ENCODE measurements at places on chromosomes 16 and 17.
A peak's percentile ranks its signal among the peaks of the same experiment; 100 is the strongest.

- DNase-seq = no peak
Observed at GRCh38 chr17:59139939-59140338, 15.0 kb downstream of the SKA2 start.

GRCh38 chr17:38343608-38344419, at the start of gene GPR179:
GPR179 (minus strand) TSS chr17:38343956; CDS start chr17:38343789, 167 bp downstream.
- no peak for DNase-seq

DNA sequence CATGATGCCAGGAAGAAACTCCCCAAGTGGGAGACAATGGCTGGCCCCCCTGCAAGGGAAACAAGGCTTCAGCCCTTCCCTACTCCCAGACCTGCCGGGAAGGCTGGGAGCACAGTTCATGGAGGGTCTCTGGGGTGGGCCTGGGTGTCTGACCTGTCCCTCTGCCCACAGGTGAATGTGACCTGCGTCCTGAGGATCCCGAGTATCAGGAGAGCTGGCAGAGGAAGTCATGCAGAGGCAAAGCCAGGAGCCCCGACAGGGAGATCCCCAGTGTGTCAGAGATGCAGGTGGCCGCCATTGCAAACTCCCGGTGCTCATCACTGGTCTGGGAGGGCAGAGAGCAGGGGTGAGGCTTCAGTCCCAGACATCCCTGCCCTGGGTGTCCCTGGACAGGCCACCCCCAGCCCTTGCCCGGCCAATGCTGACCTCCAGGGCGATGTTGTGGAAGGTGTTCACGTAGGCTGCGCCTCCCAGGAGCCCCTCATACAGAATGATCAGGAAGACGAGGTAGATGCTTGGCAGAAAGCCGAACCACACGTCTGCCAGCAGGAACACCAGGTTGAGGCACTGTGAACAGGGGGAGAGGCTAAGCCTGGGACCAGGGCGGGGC, 5.3 kb upstream of the NPIPB7 start:
- no peak for DNase-seq

- no peak for DNase-seq
Observed at GRCh38 chr17:57092171-57092570, 7.1 kb downstream of the AKAP1 start.

DNA sequence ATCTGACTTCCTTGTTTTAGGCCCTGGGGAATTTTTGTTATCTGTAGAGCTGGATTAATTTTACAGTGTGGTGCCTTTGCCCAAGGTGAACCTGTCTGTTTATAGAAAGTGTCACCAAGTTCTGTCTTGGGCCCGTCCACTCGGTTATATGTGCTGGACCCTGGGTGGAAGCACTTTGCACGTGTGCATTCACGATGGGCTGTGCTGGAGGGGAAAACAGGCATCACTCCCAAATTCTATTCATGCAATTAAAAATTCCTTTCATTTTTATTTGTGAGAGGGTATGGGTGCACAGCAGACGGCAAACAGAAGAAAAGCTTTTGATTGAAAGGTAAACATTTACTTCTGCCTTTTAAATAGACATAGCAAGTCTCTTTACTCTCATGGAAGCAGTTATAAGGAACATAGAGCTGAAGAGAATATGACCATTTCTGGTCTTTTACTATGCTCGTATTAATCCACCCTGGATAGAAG, 101.2 kb downstream of the WWOX start:
- no peak for DNase-seq

DNA sequence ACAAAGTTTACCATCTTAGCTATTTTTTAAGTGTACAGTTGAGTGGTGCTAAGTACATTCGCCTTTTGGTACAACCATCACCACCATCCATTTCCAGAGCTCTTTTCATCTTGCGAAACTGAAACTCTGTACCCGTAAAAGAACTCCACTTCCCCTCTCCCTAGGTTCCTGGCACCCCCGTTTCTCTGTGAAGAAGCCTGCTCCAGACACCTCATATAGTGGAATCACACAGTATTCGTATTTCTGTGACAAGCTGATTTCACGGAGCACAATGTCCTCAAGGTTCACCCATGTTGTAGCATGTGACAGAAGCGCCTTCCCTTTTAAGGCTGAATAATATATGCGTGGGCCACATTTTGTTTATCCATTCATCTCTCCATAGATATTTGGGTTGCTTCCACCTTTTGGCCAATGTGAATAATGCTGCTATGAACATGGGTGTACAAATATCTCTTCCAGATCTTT, 54.2 kb upstream of the MAP3K14 start:
- no peak for DNase-seq

DNA sequence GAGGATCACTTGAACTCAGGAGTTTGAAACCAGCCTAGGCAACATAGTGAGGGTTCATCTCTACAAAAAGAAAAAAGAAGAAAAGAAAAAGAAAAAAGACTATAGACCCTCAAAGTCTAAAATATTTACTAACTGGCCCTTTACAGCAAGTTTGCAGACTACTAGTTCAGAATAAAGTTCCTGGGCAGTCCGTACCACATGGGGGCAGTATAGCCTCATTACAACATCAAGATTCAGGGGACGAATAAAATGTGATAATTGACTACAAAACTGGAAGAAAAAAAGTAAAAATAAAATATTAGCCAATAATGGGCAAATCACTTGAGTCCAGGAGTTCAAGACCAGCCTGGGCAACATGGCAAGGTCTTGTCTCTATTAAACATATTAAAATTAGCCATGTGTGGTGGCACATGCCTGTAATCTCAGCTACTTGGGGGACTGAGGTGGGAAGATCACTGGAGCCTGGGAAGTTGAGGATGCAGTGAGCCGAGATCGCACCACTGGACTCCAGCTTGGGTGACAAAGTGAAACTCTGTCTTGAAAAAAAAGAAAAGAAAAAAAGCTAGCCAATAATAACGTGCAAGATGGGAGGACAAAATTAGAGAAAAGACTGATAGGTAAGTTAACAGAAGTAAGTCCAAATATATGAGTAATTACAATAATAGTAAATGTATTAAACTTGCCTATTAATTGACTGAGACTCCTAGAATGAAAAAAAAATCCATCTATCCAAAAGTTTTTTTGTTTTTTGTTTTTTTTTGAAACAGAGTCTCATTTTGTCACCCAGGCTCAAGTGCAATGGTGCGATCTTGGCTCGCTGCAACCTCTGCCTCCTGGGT, 129.4 kb upstream of the SEC14L1 start:
- peak; percentile 62 for DNase-seq

DNA sequence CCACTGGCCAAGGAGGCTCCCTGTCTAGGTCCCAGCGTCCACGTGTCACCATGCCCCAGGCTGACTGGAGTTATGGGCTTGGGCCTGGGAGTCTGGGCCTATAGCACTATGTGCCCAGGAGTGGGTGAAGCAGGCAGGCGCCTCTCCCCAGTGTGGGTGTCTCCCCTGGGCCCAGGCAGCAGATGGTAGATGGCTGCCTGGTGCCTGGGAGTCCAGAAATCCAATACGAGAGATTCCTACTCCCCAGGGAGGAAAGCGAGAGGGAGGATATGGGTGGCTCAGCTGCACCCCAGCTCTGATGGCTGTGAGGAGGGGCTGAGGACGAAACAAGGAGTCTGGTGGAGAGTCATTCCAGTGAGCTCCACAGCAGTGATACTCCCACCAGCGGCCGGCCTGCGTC, 5.0 kb downstream of the KCNH6 start:
- no peak for DNase-seq

DNA sequence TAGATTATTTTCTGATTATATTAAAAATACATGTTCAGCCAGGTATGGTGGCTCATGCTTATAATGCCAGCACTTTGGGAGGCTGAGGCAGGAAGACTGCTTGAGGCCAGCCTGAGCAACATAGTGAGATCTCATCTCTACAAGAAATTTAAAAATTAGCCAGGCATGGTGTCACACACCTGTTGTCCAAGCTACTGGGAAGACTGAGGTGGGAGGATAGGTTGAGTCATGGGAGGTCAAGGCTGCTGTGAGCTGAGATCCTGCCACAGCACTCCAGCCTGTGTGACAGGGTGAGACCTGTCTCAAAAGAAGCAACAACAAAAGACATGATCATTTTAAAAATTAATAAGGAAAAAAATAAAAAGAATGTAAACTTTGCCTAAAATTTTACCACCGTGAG, 40.7 kb downstream of the PRAC1 start:
- no peak for DNase-seq

GRCh38 chr17:48002916-48003416, 32.1 kb downstream of the CDK5RAP3 start:
- no peak for DNase-seq

- DNase-seq = no peak
Observed at GRCh38 chr17:21524211-21524591, 148.0 kb downstream of the KCNJ12 start.

DNA sequence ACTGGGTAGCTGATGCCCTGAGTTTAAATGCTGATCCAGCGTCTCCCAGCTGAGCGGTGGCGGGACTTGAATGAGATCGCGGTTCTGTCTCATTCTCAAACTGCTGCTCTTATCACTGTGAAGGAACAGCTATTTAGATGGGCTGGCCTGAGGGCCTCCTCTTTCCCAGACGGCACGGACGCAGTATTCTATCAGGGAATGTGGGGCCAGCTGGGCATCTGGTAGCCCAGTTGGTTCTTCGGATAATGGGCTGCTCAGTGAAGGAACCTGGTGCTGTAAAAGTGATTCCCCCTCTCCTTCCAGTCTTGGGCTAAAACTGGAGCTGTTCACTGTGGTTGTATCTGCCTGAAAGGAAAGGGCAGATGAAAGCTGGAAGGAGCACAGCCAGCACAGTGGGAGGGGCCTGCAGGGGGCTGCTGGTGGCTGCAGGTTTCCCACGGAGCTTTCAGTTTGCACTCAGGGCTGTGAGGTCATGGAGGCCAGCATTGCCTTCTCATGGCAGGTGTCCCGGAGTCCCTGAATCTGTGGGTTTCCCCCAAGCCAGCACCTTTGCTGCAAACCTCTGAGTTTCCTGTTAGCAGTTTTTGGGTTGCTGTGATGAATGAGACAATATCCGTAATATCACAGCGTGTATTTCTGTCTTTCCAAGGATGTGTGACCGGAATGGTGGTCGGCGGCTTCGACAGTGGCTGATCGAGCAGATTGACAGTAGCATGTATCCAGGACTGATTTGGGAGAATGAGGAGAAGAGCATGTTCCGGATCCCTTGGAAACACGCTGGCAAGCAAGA, 3.6 kb downstream of the IRF8 start:
- DNase-seq = peak; percentile 82

DNA sequence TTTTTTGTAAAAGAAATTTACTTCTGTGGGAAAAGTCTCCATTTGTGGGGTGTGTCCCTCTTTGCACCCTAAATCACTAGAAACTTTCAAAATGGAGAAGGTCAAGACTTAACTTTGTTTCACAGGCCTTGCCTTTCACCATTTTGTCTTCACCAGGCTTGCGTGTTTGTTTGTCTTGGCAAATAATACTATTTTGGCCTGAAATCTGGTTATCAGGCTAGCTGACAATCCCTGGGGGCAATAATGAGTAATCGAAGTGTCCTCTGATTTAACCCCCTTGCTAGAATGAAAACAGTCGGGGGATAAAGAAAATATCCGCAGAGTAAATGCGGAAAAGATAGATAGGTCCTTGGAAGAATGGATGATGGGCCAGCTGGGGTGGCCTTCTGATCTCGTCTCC, 34.5 kb downstream of the SLC39A11 start:
- DNase-seq = no peak

DNA sequence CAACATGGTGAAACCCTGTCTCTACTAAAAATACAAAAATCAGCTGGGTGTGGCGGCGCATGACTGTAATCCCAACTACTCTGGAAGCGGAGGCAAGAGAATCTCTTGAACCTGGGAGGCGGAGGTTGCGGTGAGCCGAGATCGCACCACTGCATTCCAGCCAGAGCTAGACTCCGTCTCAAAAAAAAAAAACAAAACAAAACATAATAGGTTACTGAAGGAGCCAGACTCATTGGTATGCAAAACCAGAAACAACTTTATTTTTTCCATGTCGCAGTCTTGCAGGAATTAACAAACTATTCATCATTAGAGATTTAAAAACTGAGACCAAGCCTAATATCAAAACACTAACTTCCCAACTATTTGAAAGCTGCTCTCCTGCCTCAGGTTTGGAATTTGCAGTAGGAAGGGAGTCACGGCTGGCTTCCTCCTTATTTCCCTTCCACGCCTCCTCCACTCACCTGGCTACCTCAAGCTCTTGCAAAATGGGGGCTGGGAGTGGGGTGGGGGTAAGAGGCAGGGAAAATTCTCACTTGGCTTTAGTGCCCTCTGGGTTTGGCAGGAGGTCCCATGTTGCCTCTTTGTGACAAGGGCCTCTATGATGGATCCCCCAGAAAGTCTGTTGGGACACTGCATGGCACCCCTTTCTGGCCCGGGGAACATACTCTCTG, 34.1 kb upstream of the MYH10 start:
- DNase-seq = no peak

GRCh38 chr16:47258874-47259461, 115.2 kb upstream of the NETO2 start:
- DNase-seq = no peak

GRCh38 chr16:2467528-2468232, 3.4 kb upstream of the NTN3 start:
- no peak for DNase-seq

All from CD4-positive, alpha-beta T cell treated with Interleukin-4 for 1 hour (primary cell).